ENCODE measurements at places on chromosomes 5 and 9. TPM values are rescaled to one million over a fixed set of nuclear protein-coding genes. Genes with fewer than 3 reads are reported as not detected.

SNAPC4 gene
- 3.3 TPM for polyA plus RNA-seq

NSG2 gene
- polyA plus RNA-seq = 0.21 TPM

GRM6 gene
- polyA plus RNA-seq = not detected

GRCh38 chr5:137147346-137147745 lies 351.8 kb downstream of the SPOCK1 start:
- DNase-seq = no peak

GRCh38 chr5:57598756-57599155 lies 116.1 kb upstream of the ACTBL2 start:
- no peak for DNase-seq

DNA sequence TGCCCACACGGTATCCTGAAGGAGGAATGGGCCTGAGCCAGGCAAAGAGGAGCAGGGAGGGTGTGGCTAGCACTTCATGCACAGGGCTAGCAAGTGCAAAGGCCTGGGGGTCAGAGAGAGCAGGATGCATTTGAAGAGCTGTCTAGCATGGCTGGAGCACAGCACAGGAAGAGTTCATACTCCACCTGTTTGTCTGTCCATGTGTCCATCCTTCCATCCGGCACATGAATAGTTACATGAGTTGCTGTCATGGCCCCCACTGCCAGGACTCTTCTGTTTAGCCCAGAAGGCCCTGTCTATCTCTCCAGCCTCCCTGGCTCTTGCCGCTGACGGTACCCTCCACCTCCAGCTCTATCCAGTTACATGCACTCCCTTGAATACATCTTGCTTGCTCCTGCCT lies 17.1 kb downstream of the RGS3 start:
- DNase-seq = no peak

- DNase-seq = no peak
Measured at GRCh38 chr5:170746075-170746960, 37.2 kb upstream of the GABRP start.

DNA sequence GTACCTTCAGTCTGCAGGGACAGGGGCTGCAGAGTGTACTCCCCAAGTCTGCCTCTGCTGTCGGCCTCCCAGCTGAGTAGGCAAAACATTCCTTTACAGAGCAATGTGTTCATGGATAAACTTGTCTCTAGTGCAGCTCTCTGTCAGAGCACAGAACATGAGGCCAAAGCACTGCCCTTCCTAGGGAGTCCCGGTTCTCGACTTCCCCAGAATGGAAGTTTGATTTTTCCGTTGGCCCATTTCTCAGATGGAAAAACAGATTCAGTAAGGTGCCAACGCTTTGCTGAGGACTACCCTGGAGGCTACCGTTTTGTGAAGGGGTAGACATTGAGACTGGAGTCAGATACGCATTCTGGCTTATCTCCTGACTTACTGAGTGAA lies 422 bp upstream of the TRIM32 start:
- DNase-seq = peak; percentile 10

- DNase-seq = no peak
Measured at GRCh38 chr5:159198063-159199036, 11.0 kb downstream of the RNF145 start.

- DNase-seq = no peak
Measured at GRCh38 chr9:3492214-3492613, 33.6 kb downstream of the RFX3 start.

- no peak for DNase-seq
Measured at GRCh38 chr5:14440223-14440581, 141.4 kb upstream of the OTULINL start.

DNA sequence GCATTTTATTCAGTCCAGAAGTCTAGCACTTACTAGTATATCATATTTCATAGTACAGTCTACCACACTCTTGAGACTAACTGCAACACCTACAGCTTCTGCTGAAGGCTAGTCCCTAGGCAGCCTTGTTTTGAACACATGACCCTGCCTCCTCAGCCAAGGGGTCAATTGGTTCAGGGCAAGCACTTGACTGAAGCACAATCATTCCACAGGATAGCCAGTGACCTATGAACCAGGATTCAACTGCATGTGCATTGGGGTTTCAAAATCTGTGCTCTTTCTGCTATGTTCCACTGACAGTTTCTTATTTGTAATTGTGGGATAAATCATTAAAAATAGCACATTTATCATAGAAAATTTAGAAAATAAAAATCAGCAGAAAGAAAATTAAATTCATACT lies 186.8 kb downstream of the TMEM161B start:
- DNase-seq = no peak

- no peak for DNase-seq
Measured at GRCh38 chr9:93252116-93252780, 68.3 kb downstream of the WNK2 start.

GRCh38 chr9:71604197-71605063 lies 163.9 kb downstream of the CEMIP2 start:
- peak; percentile 64 for DNase-seq
